ENCODE measurements at places on chromosomes 1 and 21.
A peak's percentile ranks its signal among the peaks of the same experiment; 100 is the strongest.

- no peak for DNase-seq
Measured at GRCh38 chr1:15684042-15684461, at the start of gene PLEKHM2. Gene PLEKHM2, plus strand, starts transcription at chr1:15684320. Its CDS starts 239 bp downstream, at chr1:15684559.

DNA sequence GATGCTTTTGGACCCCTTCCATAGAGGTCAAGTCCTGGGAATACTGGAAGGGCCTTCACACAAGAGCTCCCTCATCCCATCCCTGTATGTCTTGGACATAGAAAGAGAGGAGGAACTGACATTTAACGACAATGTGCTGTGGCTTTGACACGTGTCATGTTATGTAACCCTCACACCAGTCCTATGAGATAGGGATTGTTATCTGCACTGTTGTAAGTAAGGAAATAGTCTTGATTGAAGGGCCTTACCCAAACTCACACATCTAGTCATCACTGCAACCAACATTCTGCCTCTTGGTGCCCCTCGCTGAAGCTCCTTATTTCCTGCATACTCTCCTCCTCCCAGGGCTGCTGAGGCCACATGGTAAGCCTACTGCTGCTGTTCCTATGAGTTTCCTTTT lies 63.7 kb upstream of the ANGPTL1 start:
- no peak for DNase-seq

- DNase-seq = no peak
Measured at GRCh38 chr21:40835184-40835694, 11.7 kb downstream of the DSCAM start.

GRCh38 chr1:54404939-54405897 lies 976 bp downstream of the SSBP3 start:
- no peak for DNase-seq

DNA sequence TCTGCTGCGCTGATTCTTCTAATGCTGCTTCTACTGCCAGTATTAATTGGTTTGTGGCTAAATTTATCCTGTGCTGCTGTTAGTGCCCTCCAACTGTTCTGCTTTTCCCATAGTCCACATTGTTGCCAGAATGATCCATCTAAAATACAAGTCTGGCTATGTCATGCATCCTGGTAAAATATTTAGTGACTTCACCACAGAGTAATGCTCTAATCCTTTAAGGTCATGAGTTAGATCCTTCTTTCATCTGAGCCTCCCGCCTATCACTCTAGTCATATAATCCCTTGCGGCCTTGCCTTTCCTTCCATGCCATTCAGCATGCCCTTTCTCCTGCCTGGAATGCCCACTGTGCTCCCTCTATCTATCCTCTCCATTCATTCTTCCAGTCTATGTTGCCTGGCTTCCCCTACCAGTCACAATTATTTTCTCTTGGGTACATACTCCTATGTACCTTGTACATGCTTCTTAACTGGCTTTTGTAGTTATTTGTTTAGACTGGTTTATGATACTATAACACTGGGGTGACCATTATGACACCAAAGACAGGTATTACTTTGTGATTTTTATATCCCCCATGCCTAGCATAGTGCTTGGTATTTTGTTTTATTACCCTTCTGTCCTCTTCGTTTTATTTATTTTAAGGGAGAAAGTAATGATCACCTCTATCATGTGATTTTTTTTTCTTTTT lies 144.0 kb downstream of the MAGI3 start:
- DNase-seq = no peak

- DNase-seq = no peak
Measured at GRCh38 chr1:168261390-168261789, 19.3 kb upstream of the TBX19 start.

DNA sequence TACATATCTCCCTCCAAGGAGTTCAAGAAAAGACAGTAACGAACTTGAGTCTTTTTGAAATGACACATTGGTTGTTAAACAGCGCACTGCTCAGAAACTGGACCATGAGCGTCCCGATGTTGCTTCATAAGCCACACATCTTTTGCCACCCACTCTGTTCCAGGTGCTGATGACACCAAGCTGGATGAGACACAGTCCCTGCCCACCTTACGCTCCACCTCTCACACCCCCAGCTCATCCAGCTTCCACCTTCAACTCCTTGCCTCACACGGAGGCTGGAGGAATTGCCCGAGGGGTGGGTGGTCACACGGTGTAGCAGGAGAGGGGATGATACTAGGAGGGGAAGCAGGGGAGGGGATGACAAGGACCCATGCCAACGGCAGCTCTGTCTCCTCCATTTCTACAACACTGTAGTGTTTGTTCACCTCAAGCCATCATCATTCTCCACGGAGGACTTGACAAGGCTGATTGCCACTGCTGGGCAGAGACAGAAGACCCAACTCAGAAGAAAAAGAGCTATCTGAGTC lies 148.5 kb upstream of the TNR start:
- no peak for DNase-seq

- no peak for DNase-seq
Measured at GRCh38 chr1:70504176-70504820, 93.2 kb downstream of the CTH start.

DNA sequence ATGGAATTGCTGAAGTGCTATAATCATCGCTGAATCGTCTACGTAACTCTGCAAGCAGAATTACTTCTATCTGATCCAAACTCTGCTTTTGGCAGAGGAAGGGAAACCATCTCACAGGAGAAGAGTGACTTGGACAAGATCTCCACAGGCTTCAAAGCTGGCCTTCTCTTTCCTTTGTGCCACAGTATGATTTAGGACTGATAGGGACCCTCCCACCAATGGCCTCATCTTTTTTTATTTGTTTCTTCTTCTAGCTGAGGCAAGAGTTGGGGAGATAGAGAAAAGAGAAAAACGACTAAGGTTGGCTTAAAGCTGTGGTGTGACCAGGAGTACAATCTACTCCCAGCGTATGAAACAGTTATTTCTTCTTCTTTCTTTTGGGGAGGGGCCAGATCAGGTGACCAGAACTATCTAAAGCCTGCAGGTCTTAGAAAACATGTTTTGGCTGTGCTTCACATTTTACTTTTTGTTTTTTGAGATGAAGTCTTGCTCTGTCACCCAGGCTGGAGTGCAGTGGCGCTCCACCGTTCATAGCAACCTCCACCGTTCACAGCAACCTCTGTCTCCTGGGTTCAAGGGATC lies 35.0 kb downstream of the ZNF496 start:
- no peak for DNase-seq

DNA sequence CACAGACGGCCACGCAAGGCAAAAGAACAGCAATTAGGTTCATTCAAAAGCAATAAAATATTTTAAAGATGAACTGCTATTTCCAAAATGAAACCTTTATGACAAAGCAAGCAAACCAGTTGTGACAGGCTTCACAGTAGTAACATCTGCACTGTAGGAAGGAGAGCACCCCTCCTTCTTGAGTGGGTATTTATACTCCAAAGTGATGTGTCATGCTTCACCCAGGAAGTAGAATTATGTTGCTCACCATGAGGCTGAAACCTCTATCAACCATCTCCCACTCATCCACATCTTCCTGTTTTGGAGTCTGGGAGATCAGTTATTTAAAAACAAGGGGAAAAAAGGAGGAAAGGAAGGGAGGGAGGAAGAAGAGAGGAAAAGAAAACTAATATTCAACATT lies 885 bp downstream of the OR2T10 start:
- no peak for DNase-seq

DNA sequence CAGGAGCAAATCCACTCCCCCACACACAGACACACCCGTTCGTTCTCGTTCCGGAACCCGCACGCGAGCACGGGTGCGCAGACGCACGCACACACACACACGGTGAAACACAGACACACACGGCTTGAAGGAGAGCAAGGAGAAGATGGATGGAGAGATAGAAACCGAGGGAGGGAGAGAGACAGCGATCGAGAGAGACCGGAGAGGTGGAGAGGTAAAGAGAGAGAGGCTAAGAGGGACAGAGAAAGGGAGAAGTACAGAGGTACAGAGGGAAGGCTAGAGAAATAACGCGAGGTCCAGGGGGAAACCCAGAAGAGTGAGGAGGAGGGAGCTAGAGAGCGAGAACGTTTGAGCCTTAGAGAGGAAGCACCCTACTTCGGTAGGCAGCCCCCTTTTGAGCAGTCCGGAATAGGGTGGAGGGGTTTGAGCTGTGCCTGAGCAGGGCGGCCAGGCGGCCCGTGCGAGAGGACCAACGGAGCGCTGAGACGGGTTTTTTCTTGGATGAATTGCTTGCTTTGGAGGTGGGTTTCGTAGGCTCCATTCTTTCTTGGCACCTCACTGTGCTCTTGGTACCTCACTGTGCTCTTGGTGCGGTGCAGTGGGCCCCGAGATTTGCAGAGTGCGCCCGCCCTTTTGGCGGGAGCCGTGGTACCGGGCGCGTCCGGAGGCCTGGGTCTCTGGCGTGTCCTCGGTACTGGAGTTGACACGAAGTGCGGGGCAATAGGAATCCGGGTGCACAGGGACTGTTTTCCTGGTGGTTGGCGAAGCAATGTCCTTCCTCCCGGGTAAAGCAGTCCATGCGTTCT lies 88.4 kb upstream of the RHOU start:
- peak; percentile 51 for DNase-seq

GRCh38 chr1:204407295-204407971 lies 4.2 kb downstream of the PPP1R15B start:
- no peak for DNase-seq

GRCh38 chr1:215526147-215526845 lies 40.8 kb upstream of the KCTD3 start:
- no peak for DNase-seq

GRCh38 chr1:154998818-154999570 lies 3.6 kb upstream of the ZBTB7B start:
- peak; percentile 84 for DNase-seq

- DNase-seq = no peak
Measured at GRCh38 chr1:214557952-214558735, 6.7 kb upstream of the PTPN14 start.

- DNase-seq = peak; percentile 47
Measured at GRCh38 chr1:96596226-96596922, 125.2 kb upstream of the PTBP2 start.

GRCh38 chr1:205766038-205766437 lies 9.2 kb downstream of the RAB29 start:
- DNase-seq = no peak

GRCh38 chr1:155976062-155976912 lies 2.1 kb downstream of the ARHGEF2 start:
- DNase-seq = no peak

GRCh38 chr1:99457381-99458165 lies 188.3 kb upstream of the PALMD start:
- DNase-seq = no peak

DNA sequence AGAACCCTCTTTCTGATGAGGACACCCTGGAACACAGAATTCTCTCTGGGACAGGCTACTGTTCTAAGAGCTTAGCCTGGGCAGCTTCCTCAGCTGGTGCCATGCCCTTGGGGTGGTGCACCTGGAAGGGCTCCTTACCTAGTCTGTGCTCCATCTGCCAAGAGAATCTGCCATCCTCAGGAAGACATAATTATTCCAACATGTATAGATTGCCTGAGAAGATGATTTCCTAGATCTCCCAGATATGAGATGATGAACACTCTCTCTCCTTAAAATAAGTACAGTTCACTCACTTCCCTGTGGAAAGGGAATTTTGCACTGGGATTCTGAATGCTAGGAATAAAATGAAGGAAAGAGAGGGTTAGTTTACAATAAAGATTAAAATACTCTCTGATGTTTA lies 87.6 kb downstream of the NENF start:
- DNase-seq = no peak

- no peak for DNase-seq
Measured at GRCh38 chr1:90854397-90854924, 137.4 kb upstream of the BARHL2 start.

DNA sequence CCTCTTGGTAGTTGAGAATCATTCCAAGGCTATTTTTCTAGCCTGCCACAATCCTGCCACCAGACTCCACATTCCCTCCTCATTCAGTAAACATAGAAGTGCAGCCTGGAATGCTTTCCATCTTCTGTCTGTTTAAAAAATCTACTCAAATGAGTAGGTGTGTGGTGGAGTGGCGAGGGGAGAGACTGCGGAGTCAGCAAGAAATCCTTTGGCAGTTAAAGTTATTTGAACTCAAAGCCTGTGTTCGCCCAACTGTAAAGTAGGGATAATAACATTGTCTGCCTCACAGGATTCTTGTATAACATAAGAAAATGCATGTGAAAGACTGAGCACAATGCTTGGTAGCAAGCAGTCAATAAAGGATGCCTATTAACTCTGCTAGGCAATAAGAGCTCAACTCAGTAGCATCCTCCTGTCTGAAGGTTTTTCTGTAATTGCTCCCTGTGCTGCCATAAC lies 22.2 kb upstream of the DPT start:
- no peak for DNase-seq

- no peak for DNase-seq
Measured at GRCh38 chr1:1748686-1749321, 24.6 kb upstream of the CDK11A start.

DNA sequence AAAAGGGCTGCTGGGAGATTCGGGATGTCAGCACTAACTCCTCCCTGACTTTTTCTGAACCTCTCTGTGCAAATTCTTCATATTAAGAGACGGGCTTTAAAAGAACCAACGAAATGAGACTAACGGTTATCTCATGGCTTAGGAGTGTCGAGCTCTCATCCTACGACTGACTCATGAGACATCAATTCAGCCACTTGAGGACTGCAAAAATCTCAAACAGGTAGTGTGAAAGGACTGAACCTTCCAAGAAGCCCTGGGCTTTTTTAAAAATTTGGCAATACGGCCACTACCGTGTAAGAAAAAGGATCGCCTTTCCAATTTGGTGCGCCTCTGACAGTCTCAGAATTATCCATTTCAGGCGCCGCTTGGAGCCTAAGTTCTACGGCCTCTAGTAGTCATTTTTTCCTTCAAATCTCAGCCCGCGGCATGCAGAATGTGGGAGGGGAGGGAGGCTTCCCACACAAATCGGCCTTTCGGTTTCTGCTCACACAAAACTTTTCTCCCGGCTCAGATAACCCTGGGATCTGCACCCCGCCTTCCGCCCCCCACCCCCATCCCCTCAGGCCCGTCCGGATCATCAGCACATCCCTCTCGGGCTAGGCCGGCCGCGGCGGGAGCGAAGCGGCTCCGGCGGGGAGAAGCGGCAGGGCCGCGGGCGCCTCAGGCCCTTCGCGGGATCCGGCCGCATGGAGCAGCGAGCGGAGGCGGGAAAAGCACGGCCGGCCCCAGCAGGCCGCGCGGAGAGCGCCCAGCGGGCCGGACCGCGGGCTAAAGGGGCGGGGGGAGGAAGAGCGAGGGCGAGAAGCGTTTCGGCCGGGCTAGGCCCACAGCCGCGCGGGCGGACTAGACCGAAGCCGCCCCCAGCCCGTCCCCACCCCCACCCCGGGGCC lies 618 bp downstream of the HNRNPR start:
- peak; percentile 55 for DNase-seq

DNA sequence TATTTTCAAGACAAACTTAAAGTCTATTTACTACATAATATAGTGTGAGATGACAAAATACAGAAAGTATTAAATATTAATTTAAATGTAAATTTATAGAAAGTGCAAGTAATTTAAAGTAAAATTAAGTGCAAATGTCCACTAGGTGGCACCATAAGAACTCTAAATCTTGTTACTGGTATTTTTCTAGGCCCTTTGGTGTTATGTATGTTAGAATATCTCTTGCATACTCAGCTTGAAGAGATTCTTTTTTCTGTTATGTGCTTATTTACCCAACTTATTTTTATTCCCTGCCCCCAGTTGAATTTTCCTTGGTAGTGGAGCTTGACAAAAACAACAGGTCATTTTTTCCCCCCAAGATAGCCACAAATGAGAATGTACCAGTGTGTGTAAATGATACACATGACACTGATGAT lies 71.5 kb downstream of the RPS6KC1 start:
- DNase-seq = no peak

Data from Caco-2 (cell line).